ENCODE measurements at places on chromosomes 13 and 19. TPM values are rescaled to one million over a fixed set of nuclear protein-coding genes. Genes with fewer than 3 reads are reported as not detected.
A peak's percentile ranks its signal among the peaks of the same experiment; 100 is the strongest.

The SIGLEC14 gene
- not detected for polyA plus RNA-seq

DNA sequence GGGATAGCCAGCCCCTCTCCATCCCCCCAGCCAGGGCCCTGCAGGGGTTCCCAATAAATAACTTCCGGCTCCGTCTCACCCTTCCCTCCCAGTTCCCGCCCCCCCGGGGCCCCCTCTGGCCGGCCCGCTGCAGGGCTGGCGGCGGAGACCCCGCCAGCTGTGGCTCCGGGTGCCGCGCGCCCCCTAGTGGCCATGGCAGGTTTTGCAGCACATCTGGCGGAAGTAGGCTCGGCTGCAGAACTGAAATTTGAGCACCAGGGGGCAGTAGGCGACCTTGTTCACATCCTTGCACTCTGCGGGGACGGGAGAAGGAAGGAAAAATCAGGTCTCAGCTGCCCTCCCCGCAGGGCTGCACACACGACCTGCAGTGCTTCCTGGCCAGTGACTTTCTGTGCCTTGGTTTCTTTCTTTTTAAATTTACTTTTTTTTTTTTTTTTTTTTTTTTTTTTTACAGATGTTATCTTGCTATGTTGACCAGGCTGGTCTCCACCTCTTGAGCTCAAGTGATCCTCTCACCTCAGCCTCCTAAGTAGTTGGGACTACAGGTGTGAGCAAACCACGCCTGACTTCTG lies 3.6 kb upstream of the MYO1F start:
- peak; percentile 82 for DNase-seq

The PABPC3 gene
- polyA plus RNA-seq: 1.8 TPM

The FPR3 gene
- polyA plus RNA-seq: 0.46 TPM

DNA sequence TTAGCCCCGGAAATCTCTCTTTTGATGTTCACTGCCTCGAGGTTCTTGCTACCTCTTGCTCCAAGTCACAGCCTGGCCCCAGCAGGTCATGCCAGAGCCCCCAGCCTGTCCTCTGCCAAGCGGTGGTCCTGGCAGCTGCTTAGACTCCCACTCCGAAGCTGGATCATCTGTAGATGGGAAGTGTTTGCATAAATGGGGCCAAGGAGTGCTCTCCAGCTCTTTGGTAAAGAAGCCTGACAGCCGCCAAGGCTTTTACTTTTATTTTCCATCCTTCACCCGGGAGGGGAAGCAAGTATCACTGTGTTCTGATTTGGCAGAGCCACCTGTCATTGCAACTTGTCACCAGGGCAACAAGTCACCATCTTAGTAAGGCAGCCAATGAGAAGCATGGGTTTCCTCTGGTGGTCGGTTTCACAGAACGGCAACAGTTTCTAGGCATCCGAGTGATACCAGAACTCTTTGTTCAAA lies 10.6 kb upstream of the RETN start:
- no peak for DNase-seq

DNA sequence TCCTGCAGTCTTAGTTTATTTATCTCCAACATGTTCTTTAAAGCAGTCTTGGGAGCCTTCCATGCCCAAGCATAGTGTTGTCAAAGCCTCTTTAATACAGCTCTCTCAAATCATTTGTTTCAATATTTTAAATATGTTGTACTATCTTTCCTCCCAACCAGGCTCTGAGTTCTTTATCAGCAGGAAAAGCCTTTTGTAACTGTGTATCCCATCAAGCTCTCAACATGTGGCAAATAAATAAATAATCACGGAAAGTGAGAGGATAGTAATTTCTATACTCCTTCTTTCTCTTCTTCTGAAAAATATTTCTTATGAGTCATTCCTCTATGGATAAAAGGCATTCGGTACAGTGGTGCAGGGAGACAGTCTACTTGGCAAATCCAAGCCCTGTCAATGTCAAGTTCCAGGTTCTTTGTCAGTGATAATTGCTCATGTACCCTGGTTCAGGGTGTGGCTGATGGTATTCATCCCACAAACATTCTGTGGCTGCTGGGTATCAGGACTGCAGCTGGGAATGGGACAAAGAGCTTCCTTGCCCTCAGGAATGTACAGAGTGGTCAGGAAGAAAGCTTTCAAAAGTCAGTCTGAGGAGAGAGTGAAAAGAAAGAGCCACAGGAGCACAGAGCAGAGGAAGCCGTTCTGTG lies 384.3 kb downstream of the EFNB2 start:
- no peak for DNase-seq

DNA sequence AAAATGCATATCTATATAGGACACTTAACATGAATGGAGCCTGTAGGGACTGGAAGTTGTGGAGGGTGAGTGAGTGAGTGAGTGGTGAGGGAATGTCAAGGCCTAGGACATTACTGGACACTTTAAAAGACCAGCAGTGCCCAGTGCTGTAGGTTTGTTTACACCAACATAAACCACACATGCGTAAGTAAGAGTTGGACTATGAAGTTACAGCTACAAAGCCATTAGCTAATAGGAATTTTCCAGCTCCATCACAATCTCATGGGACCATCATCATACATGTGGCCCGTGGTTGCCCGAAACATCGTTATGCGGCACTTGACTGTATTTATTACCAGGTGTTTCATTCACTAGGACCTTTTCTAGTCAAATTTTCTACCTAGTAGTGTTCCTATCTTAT lies 49.2 kb downstream of the LATS2 start:
- DNase-seq: no peak

Measured in right renal pelvis (tissue), 4 donors.